ENCODE measurements at places on chromosomes 1 and 21. TPM values are rescaled to one million over a fixed set of nuclear protein-coding genes. Genes with fewer than 3 reads are reported as not detected.

The ARHGAP30 gene
- total RNA-seq: 2.4 TPM

The GFI1 gene
- total RNA-seq: 0.25 TPM

- no peak for DNase-seq
These were observed 4.5 kb downstream of the CHML start for GRCh38 chr1:241635556-241636152.

The TFF3 gene
- total RNA-seq: 2.9 TPM

DNA sequence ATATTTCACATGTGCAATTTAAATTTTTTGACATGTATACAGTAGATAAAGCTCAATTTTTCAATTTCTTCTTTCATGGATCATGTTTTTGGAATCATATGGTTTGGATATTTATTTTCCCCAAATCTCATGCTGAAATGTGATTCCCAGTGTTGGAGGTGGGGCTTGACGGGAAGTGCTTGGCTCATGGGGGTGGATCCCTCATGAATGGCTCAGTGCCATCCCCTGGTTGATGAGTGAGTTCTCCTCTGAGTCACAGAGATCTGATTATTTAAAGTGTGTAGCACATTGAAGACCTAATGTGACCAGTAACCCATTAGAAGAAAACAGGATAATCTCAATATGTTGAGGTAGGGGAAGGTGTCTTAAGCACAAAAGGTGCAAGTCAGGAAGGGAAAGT lies 9.1 kb upstream of the IFI16 start:
- DNase-seq: peak; percentile 82

DNA sequence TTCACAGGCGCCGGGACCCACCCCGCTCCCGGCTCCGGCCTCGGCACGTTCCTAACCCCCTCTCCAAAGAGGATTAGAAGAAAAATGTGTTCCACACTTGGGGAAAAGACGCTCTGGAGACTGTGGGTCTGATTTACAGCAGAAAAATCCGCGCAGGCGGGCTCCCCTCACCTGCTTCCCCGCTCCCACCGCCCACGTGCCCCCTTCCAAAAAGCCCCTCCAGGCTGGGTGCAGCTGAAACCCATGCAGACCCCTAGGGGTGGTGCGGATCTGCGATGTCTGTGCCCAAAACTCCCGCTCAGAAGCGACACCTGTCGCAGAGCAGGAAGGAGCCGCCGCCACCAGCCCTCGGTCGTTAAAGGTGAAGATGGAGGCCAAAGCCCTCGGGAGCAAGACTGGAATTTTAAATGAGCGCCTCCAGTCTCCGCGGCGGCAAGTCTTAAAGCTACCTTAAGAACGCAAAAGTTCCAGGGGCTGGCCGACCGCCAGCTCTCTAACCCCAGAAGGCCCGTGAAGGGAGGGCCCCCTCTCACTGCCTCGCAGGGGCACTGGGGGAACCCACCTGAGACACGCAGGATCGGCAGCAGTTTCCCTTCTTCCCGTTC lies 688 bp upstream of the CHD5 start:
- no peak for DNase-seq

GRCh38 chr1:42551180-42551579 lies 88.1 kb downstream of the CCDC30 start:
- DNase-seq: no peak

- DNase-seq: no peak
These were observed 162.7 kb downstream of the PIGK start for GRCh38 chr1:77056525-77056924.

GRCh38 chr1:107572674-107573211 lies 392.2 kb downstream of the VAV3 start:
- no peak for DNase-seq
